ENCODE measurements at places on chromosomes 1 and 21.

GRCh38 chr1:196148367-196148970, 459.8 kb downstream of the KCNT2 start:
- DNase-seq, result peak; percentile 27

DNA sequence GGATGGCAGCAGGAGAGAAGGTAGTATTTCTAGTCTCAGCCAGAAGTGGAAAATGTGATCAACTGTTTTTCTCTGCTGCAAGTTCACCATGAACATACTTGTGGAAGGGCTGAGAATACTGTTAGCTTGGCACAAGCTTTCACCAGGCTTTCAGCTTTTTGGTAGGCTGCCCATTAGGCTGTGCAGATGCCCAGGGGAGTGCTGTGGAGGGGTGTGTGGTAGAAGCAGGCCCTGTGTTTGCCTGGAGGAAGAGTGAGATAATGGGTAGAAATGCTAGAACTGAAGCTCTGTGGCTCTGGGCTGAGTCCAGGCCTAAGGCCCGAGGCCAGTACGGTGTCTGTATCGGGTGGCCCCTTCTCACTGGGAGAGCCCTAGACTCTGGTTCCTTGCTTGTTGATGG, 9.8 kb downstream of the DNAJC6 start:
- DNase-seq, result no peak

DNA sequence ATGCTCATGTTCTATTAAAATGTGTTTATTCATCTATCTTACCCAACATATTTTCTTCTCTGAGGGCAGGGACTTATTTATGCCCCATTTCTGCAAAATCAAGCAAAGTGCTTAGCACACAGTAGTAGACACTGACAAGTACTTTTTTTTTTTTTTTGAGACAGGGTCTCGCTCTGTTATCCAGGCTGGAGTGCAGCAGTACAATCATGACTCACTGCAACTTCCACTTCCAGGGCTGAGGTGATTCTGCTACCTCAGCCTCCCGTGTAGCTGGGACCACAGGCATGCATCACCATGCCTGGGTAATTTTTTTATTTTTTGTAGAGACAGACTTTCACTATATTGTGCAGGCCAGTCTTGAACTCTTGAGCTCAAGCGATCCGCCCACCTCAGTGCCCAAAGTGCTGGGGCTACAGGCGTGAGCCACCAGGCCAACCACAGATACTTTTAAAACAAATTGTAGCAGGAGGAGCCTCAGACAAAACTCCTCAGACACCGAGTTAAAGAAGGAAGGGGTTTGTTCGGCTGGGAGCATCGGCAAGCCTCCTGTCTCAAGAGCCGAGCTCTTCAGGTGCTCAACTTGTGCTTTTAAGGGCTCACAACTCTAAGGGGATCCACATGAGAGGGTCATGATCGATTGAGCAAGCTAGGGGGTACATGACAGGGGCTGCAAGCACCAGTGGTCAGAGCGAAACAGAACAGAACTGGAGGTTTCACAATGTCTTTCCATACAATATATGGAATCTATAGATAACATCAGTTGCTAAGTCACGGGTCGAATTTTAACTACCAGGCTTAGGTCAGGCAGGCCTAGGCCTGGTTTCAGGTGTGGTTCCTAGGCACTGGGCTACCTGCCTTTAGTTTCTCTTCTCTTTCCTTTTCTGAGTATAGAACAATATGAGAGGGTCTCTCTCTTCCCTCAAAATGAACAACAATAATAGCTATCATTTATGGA, 5.7 kb upstream of the TMEM167B start:
- no peak for DNase-seq

GRCh38 chr1:172588296-172589291, 55.6 kb downstream of the SUCO start:
- DNase-seq, result peak; percentile 42

DNA sequence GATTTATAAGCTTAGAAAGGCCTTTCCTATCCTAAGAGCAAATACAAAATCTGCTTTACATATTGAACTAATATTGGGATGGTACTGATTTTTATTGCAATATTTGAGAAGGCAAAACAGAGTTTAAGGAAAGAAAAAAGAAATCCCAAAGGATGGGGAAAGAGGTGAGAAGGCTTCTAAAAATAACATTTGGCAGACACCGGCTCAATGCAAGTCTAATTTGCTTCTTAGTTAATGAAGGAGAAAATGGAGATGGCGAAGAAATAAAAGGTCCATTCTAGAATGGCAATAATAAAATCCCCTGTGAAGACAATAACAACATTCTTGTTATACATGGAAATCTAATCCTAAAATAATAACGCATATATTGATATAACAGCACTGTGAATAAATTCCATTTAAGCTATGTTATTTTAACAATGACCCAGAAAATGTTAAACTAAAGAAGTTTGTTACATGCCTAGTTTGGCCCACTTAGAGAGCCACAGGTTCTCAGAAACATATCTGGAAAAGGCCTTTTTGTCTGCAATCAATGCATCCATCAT, 117.7 kb downstream of the HLCS start:
- DNase-seq, result no peak

- DNase-seq, result no peak
Measured at GRCh38 chr1:117060441-117061317, 553 bp downstream of the TTF2 start.

- DNase-seq, result no peak
Measured at GRCh38 chr1:156389311-156389710, 20.3 kb downstream of the RHBG start.

DNA sequence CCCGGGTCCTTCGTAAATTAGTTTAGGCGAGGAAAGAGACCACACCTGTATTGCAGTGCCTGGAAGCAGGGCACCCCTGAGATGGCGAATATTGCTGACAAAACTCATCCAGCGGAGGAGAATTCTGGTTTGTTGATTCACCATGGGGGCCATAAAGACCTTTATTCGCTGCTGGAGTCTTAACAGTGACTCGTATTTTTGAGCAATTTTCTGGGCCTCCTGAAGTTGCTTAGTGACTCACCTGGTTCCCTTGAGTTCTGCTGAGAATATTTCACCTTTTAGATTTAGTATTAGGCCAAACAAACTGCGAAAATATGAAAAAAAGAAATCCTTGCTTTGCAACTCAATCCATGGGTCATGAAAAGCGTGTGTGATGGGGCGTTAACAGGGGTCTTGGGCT, 20.6 kb upstream of the H6PD start:
- DNase-seq, result no peak
